ENCODE measurements at places on chromosomes 12 and 14.

- DNase-seq = no peak
Measured at GRCh38 chr14:23005451-23006187, 4.3 kb downstream of the C14orf93 start.

DNA sequence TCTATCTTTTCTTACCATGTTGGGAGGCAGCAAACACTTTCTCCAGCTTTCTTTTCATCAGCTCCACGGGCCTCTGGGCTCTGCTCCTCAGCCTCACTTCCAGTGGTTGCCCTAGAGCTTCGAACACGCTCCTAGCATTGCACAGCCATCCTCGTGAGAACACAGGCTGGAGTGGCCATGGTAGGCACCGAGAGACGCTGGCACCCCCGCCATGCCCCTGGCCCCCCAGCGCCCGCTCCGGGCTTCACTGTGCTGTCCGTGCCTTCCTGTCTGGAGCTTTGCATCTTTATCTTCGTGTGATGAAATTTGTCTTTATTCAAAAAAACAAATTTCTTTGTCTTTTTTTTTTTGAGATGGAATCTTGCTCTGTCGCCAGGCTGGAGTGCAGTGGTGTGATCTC is 352.2 kb downstream of the TMEM121 start:
- no peak for DNase-seq

DNA sequence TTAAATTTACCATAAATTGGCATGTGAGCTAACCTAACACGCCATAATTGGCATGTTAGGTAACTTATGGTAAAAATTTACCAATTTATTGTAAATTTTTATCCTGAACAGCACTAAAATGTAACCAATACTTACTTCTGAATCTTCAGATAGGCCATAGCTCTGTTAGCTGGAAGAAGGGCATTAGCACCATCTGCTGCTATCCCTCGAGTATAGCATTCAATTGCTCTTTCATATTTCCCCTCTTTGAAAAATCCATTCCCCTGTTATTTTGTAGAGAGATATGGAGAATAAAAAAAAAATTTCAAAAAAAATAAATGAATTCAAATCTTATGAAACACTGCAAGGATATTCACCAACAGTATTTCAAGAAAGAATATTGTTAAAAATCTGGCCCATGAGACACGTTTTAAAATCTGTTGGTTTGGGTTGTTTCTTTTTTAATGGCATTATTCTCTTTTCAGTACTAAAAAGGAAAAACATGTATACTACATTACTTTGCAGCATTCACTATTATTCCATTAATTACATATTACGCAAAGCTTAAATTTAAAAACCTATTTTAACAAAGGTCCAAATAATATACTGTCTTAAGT is 19.1 kb downstream of the RPAP3 start:
- peak; percentile 33 for DNase-seq

- peak; percentile 72 for DNase-seq
Measured at GRCh38 chr12:110590806-110591326, 7.7 kb upstream of the PPTC7 start.

DNA sequence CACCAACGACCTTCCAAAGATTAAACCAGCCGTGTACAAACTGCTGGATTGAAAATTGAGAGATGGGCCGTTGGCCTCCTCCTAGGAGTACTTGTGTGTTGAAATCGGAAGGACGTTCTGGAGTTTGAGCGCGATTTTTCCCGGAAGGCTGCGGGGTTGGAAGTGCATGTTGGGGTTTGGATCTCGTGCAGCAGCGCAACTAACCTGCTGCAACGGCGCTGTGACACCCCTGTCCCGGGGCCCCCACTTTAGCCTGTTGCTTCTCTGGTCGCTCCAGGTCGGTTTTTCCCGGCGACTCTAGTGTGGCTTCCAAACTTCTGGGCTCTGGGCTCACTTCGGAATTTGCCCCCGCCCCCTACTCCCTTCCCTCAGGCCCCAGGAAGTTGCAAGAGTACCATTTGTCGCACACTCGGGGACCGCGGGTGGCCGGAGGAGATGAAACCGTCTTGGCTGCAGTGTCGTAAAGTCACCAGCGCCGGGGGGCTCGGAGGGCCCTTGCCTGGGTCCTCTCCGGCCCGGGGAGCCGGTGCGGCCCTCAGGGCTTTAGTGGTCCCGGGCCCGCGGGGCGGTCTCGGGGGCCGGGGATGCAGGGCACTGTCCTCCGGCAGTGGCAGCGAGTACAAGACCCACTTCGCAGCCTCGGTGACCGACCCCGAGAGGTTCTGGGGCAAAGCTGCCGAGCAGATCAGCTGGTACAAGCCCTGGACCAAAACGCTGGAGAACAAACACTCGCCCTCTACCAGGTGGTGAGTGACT is at the start of gene ACSS3:
Gene ACSS3, plus strand, starts transcription at position 394 of the 756 bp plus-strand sequence. Its CDS starts 42 bp downstream, at position 436.
- DNase-seq = no peak

- DNase-seq = no peak
Measured at GRCh38 chr12:19390051-19390598, 49.2 kb upstream of the AEBP2 start.

GRCh38 chr14:54772451-54772881 is 130.2 kb downstream of the GCH1 start:
- DNase-seq = no peak

DNA sequence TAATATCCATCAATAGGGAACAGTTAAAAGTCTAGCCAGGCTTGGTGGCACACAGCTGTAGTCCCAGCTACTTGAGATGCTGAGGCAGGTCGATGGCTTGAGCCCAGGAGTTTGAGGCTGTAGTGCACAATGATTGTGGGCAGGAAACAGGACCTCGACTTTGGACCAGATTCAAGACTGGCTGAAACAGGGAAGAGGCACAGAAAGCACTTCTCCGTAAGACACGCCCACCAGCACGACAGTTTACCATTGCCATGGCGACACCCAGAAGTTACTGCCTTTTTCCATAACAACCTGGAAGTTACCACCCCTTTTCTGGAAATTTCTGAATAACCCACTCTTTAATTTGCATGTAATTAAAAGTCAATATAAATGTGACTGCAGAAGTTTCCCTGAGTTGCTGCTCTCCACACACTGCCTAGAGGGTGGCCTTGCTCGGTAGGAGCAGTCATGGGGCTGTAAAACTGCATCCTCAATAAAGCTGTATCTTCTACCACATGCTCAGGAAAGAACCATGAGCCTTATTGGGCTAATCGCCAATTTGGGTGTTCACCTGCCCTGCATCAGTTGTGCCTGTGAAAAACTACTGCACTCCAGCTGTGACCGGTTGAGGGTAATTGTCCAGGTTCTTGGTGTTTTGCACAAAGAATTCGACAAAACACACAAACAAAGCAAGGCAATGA is 4.6 kb upstream of the LRRC23 start:
- DNase-seq = no peak

DNA sequence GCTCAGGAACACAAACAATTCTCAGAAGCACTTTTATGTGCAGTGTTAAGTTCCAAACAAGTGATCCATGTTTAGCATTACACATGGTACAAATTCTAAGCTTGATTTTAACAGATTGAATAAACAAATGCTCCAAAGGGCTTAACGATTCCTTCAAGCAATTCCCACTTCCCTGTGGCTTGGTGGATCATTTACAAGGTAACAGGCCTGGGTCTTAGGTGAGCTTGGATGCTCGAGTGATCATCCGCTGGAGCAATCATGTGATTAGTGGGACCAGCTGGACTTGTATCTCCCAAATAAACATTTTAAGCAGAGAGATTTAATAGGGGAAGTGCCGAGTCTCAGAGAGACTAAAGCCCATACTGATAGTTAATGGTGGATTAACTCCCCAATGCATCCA is 70.7 kb downstream of the CALM1 start:
- DNase-seq = no peak

GRCh38 chr14:68263563-68264259 is 444.1 kb downstream of the RAD51B start:
- no peak for DNase-seq

- no peak for DNase-seq
Measured at GRCh38 chr14:62015243-62015642, 253.0 kb downstream of the SNAPC1 start.

DNA sequence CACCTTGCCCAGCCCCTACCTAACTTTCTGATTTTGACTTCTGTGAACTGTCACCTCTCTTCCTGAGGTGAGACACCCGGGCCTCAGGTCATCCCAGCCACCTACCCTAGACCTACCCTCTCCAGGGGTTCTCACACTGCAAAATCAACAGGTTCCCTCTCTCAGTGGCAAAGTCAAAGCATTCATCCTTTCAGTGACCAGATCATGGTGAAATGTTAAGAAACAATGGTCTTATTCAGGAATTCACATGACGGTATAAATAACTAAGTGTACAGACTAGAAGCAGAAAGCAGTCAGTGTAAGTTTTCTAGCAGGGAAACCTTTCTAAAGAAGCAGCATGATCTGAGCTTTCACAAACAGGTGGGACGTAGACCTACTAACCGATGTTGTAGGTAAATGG is 133.4 kb downstream of the TMTC1 start:
- DNase-seq = no peak

- no peak for DNase-seq
Measured at GRCh38 chr12:1803736-1804135, 16.6 kb upstream of the LRTM2 start.

GRCh38 chr14:93464271-93464670 is 33.5 kb downstream of the UNC79 start:
- DNase-seq = no peak

- DNase-seq = no peak
Measured at GRCh38 chr12:101823039-101823438, 7.7 kb downstream of the GNPTAB start.

GRCh38 chr12:58189030-58189429 is 247.7 kb downstream of the ATP23 start:
- no peak for DNase-seq

GRCh38 chr14:50943261-50943942 is 881 bp downstream of the PYGL start:
- no peak for DNase-seq

DNA sequence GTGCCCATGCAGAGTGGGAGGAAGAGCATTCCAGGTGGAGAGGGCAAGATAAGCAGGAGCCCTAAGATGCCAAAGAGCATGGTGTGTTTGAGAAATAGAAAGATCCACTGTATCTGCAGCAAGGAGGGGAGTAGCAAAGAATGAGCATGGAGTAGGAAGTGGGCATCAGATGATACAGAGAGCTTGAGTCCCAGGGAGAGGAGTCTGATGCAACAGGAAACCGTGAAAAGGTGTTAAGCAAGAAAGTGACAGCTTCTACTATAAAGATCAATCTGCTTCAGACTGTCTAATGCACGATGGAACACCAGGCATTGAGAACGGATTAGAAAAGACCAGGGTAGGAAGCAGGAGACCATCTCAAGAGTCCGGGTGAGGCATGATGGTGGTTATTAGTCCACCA is 12.3 kb upstream of the GPRC5D start:
- DNase-seq = no peak

- DNase-seq = no peak
Measured at GRCh38 chr12:72448089-72448488, 175.9 kb downstream of the TRHDE start.

- no peak for DNase-seq
Measured at GRCh38 chr12:77231501-77231918, 166.1 kb upstream of the E2F7 start.

DNA sequence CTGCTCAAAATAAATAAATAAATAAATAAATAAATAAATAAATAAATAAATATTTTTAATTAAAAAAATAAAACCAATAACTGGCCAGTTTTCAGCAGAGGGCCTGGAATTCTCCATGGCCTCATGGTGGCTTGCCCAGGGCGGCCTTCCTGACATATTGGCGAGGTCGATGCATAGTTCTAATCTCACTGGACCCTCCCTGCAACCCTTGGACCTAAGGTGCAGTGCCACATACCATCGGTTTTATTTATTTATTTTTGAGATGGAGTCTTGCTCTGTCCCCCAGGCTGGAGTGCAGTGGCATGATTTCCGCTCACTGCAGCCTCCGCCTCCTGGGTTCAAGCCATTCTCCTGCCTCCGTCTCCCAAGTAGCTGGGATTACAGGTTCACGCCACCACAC is 3.9 kb upstream of the VSIG10 start:
- no peak for DNase-seq

DNA sequence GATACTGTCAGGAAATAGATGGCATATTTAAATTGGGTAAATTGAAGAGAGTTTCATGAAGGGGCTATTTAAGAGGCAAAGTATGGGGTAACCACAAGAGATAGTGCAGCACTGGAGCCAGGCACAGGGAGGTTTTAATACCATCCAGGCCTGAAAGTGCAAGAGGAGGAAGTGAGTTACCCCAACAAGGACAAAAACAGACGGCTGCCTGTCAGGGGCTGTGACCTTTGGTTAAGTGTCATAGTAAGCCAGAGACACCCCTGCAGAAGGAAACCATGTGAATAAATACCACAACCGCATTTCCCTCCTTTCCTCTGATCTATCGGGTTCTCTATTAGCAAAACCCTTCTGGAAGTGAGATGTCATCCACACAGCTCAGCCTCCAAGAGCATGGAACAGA is 122.0 kb upstream of the DHRS4 start:
- DNase-seq = no peak

GRCh38 chr12:47942614-47943225 is 20.7 kb upstream of the TMEM106C start:
- no peak for DNase-seq

- DNase-seq = no peak
Measured at GRCh38 chr14:28412077-28412476, 354.5 kb upstream of the FOXG1 start.

DNA sequence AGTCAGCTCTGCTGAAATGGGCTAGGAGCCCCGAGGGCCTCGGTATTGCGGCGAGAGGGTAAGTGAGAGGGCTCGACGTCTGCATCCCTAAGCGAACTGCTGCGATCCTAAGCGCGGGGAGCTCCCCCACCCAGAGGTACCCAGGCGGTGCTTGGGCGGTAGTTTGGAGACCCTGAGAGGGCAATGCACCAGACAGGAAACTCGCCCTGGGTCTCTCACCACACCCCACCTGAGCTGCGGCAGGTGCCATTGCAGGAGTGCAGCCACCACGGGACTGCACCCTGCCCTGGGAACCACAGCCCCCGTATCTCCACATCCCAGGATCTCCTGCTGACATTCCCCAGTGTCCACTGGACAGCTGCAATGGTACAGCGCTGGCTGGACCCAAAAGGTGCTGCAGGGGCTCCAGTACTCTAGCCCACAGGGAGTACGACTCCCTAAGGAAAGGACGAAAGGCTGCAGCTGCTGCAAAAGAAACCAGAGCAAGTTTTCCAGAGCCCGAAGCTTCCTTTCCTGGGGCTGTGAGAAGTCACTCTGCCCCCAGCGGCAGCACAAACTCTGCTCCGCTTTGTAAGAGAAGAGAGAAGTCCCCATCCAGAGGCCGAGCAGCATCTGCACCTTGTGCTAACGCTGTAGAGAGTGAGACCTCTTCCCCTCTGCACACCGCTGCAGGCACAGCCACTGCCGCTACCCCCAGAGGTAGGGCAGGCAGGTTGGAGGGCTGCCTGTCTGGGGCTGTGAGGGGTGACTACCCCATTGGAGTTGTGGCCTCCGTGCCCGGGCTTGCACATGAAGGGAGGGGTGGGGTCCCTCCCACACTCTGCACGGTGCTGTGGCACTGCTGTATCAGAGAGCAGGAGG is 31.1 kb upstream of the MON2 start:
- peak; percentile 54 for DNase-seq

DNA sequence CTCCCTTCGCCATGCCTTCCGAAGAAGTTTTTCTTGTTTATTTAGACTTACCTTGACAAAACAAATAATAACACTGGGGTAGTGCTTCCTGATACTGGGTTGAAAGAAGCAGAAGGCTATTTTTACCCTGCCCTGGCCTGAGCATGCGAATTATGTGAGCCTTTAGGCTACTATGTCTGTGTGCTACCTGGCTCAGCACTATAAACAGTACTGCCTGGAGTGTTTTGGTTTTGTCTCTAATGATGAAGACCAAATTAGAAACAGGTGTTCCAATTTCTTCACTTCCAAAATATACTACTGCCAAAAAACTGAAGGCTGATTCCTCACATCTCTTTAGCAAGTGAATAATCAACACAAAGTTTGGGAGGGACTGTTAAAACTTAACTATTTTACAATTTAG is 7.6 kb upstream of the OVCH1 start:
- no peak for DNase-seq
